GM13976 (cell line): ENCODE measurements at places on chromosomes 4 and X.

DNA sequence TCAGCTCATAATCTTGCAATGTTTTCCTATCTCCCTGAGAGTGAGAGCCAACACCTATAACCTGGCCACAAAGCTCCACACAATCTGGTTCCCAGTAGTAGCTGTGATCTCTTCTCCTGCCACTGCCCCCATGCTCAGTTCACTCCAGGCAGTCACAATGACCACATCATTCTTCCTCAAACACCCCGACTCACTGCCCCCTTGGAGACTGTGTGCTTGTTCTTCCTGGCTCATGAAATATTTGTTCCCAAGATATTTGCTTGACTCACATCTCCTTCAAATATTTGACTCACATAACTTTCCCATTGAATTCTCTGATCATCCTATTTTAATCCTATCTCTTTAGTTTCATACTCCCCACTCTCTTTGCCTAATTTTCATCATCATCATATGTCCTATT is 173.7 kb downstream of the AREG start:
- no peak for DNase-seq

GRCh38 chrX:153557618-153558355 is 40.3 kb downstream of the ATP2B3 start:
- DNase-seq: no peak

DNA sequence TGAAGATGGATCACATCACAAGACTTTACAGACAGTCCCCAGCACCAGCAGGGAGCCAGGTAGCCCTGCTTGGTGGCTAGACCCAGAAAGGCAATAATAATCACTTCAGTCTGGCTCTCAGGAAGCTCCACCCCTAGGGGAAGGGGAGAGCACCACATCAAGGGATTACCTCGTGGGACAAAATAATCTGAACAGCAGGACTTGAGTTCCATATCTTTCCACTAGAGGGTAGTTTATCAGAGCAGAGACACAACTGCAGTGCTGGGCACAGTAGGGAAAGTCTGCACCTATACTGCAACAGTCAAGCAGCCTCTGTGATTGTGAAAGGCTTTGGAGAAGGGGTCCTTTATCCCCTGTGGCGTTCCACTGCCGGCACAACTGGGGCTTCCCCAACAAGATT is 547.0 kb upstream of the POU3F4 start:
- no peak for DNase-seq

DNA sequence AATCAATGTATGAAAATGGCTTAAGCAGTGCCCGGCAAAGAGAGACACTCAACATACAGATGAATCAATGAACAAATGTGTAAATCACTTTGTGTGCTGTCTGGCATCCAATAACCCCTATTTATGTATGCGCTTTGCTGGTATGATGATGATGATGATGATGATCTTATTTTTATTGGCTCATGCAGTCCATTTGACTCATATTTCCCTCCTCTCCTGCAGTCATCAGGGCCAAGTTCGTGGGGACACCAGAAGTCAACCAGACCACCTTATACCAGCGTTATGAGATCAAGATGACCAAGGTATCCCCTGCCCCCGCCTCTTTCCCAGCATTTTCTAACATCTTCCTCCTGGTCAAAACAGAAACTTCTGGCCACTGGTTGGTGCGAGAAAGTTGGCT is 2.5 kb downstream of the TIMP1 start:
- DNase-seq: no peak

- no peak for DNase-seq
These were observed 81.9 kb upstream of the ATXN3L start for GRCh38 chrX:13401724-13402123.

DNA sequence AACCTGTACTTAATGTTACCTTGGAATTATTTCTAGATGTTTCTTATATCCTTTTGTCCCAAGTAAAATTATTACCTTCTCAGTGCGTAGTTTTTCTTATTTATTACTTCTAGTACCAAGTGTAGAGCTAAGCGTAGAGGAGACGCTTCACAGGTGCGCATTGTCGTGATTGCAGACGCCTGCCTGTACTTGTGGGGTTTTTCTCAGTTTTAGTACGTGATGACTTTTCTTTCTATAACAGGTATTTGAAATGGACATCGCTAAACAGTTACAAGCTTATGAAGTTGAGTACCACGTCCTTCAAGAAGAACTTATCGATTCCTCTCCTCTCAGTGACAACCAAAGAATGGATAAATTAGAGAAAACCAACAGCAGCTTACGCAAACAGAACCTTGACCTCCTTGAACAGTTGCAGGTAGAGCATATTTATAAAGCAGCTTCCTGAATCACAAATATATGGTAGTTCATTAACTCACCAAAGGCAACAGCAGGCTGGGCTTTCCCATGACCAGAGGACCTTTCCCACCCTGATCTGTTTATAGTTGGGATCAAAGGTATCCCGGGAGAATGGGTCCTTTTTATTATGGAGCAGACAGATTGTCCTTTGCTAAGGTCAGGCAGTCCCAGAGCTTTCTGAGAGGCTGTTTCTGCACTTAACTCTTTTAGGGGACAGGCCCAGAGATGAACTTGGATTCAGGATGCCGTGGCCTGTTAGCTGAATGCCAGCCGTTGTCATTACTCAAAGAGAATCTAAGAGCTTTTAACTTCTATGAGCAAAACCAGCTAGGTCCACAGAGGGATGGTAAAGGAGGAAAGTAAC is 172.9 kb downstream of the PTTG2 start:
- DNase-seq: no peak

DNA sequence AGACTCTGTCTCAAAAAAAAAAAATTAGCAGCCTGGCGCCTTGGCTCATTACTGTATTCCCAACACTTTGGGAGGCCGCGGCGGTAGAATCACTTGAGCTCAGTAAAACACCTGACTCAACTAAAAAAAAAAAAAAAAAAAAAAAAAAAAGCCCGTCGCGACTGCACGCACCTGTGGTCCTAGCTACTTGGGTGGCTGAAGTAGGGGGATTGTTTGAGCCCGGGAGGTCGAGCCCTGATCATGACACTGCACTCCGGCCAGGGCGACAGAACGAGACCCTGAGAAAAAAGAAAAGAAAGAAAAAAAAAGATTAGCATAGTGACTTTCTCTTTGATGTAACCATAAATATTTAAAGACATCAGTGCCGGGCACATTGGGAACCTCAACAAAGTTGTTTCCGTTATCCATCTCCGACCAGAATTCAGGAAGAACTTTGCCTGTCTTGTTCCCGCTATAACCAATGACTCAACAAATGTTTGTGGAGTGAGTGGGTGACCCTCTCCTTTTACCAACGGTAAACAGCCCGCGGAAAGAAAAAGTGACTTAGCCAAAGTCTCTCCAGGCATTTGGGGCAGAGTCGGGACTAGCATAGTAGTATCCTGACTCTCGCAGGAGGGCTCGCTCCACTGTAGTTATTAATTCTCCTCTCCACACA is 553 bp upstream of the MED28 start:
- no peak for DNase-seq

GRCh38 chr4:104494185-104494584 is 509 bp downstream of the CXXC4 start:
- no peak for DNase-seq

GRCh38 chrX:110318664-110318968 is 731 bp upstream of the AMMECR1 start:
- DNase-seq: no peak
